ENCODE measurements at places on chromosomes 1 and 21. TPM values are rescaled to one million over a fixed set of nuclear protein-coding genes. Genes with fewer than 3 reads are reported as not detected.

DNA sequence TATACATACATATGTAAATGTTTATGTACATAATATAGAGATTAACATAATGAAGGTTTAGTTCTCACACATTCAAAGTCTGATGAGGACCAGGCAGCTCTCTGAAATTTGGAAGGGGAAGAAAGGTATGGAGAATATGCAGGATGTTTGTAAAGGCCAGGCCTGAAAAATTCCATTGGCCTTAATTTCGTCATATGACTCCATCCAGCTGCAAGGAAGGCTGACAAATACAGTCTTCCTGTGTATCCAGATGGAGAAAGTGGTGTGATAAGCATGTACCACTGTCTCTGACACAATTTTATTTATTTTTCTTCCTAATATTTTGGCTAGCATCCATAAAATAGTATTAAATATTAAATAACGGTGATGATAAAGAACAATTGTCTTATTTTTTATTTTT, 6.3 kb upstream of the SGIP1 start:
- no peak overlapping the region for H3K4me3 ChIP-seq
- no peak for DNase-seq
- peak overlapping the region; percentile 77 for H3K27ac ChIP-seq
- H3K36me3 ChIP-seq: no peaks in the 10 kb centered on the region
- H3K27me3 ChIP-seq: no peaks in the 10 kb centered on the region

- peaks cover 24% of the 10 kb centered on the region for H3K4me1 ChIP-seq
- H3K27ac ChIP-seq: no peak overlapping the region
- peaks cover 9% of the 10 kb centered on the region for H3K27me3 ChIP-seq
- DNase-seq: no peak
Observed at GRCh38 chr1:245614476-245614875, 459.7 kb downstream of the KIF26B start.

- no peak for DNase-seq
- H3K4me3 ChIP-seq: no peak overlapping the region
- H3K36me3 ChIP-seq: peaks cover 2% of the 10 kb centered on the region
- peak overlapping the region; percentile 10 for H3K27ac ChIP-seq
- H3K4me1 ChIP-seq: peaks cover 39% of the 10 kb centered on the region
Observed at GRCh38 chr1:214833178-214833756, 230.3 kb downstream of the CENPF start.

- H3K36me3 ChIP-seq: peaks cover 15% of the 10 kb centered on the region
- no peak overlapping the region for H3K4me3 ChIP-seq
- DNase-seq: no peak
- H3K27me3 ChIP-seq: no peaks in the 10 kb centered on the region
Observed at GRCh38 chr1:231411036-231411531, 11.0 kb downstream of the EGLN1 start.

Gene SAMSN1
- total RNA-seq: not detected

Gene C1orf141
- total RNA-seq: not detected

Gene REN
- not detected for total RNA-seq

Gene UTS2
- total RNA-seq: not detected

DNA sequence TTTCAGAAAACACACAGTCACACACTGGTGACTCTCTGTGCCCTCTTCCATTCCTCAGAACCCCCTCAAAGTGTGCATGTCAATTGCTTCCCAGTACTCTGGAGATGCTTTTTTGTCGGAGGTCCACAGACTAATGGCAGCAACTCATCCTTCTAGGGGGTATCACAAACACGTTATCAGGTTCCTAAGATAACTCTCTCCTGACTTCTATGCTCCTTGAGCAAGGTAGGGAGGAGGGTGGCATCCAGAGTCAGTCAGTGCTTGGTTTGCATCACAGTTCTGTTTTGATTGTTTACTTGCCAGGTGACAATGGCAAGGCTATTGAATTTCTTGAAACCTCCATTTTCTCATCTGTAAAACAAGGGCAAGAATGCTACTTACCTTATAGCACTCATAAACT, 39.4 kb upstream of the DYNLT5 start:
- H3K27ac ChIP-seq: no peak overlapping the region
- H3K4me1 ChIP-seq: peaks cover 14% of the 10 kb centered on the region
- DNase-seq: no peak

DNA sequence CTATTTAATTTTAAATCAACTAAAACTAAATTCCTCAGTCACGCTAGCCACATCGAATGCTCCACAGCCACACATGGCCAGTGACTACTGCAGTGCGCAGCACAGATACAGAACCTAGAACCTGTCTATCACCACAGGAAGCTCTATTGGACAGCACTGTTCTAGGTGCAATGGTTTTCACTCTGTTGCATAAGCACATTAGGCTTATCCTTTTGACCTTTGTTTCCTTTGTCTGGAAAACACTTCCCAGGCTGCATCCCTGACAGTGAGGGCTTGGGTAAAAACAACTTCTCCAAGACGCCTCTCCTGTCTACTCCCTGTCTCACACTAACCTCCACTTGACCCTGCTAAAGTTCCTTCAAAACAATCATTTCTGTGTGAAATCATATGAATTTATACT, 33.6 kb upstream of the RAP1GAP start:
- no peak overlapping the region for H3K4me3 ChIP-seq
- H3K27ac ChIP-seq: no peak overlapping the region
- no peaks in the 10 kb centered on the region for H3K27me3 ChIP-seq
- H3K36me3 ChIP-seq: peaks cover 40% of the 10 kb centered on the region
- DNase-seq: no peak

All from osteocyte (in vitro differentiated cells).